ENCODE measurements at places on chromosomes 12 and 14.

GRCh38 chr12:7646178-7646475, 19.6 kb downstream of the APOBEC1 start:
- no peak for DNase-seq

- DNase-seq = no peak
These were observed 278.7 kb downstream of the PDZRN4 start for GRCh38 chr12:41466802-41467201.

- no peak for DNase-seq
These were observed 975.6 kb downstream of the GALC start for GRCh38 chr14:87017335-87017734.

GRCh38 chr12:98894412-98895085, 249.5 kb downstream of the APAF1 start:
- peak; percentile 33 for DNase-seq

GRCh38 chr14:67166450-67166853, 22.8 kb upstream of the GARIN2 start:
- DNase-seq = peak; percentile 54

GRCh38 chr12:53543539-53543938, 36.3 kb upstream of the NPFF start:
- peak; percentile 44 for DNase-seq

- no peak for DNase-seq
These were observed 55.2 kb upstream of the RIN3 start for GRCh38 chr14:92458136-92459029.

- DNase-seq = peak; percentile 40
These were observed 95.4 kb upstream of the SLC38A4 start for GRCh38 chr12:46921048-46921763.

DNA sequence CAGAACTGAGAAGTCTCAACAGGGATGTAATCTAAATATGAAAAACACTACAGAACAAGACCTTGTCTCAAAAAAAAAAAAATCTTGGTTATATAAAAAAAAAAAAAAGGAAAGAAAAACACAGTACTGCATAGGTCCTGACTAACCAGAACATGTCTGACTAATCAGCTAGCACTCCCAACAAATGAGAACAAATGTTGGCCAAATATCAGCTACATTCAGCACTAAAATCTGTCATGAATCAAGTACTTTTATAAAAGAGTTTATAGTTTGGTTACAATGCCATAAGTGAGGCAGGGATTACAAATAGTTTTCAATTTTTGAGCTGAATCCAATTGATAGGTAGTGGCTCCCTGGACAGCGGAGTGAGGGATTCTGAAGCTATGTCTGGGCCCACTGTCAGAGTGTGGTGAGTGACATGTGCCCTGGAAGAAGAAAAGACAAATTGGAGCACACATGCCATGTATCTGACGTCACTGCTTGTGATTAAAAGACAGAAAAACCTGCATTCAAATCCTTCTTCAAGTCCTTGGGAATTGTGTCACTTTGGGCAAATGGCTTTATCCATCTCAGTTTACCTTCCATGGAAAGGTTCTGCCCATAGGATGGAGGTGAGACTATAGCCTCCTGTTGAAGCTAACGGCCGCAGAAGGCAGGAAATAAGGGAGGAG, 5.6 kb upstream of the FAM234B start:
- DNase-seq = no peak

GRCh38 chr14:101791919-101792572, 30.5 kb downstream of the PPP2R5C start:
- no peak for DNase-seq

GRCh38 chr12:2150833-2151232, 98.0 kb downstream of the CACNA1C start:
- DNase-seq = no peak

- no peak for DNase-seq
These were observed 244.0 kb upstream of the DAAM1 start for GRCh38 chr14:58944343-58944967.

DNA sequence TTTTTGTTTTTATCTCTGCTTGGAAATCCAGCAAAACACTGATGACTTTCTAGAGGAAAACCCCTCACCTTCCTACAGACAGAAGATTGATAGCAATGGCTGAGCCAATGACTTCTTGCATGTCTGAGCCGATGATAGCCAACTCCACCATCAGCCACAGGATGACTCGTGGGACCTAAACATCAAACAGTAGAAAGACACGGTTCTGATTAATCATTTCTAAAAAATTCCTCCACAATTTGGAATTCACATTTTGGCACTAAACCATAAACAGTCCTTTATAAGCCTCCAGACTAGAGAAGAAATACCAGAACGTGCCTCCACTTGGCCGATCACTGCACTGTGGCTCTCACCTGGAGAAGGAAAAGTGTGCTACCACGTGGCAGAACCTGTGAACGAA, 25.9 kb downstream of the SLC11A2 start:
- no peak for DNase-seq

DNA sequence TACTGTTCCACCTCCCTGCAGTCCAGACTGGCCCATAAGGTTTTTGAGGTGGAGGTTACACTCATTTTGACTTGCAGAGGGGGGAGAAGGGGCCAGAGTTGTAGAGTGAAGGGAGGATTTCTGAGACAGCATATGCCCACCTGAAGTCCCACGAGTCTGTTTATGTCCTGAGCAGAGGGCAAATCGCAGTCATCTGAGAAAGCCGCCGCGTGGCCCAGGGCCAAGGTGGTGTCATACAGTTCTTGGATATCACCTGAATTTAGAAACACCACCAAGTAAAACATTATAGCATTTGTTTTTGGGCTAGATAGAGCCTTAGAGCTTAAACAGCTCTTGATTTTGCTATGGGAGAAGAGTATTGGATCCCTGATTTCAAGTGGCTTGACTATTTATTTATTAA, 30.9 kb downstream of the TDG start:
- no peak for DNase-seq

- DNase-seq = no peak
These were observed 49.5 kb upstream of the METAP2 start for GRCh38 chr12:95424271-95424994.

DNA sequence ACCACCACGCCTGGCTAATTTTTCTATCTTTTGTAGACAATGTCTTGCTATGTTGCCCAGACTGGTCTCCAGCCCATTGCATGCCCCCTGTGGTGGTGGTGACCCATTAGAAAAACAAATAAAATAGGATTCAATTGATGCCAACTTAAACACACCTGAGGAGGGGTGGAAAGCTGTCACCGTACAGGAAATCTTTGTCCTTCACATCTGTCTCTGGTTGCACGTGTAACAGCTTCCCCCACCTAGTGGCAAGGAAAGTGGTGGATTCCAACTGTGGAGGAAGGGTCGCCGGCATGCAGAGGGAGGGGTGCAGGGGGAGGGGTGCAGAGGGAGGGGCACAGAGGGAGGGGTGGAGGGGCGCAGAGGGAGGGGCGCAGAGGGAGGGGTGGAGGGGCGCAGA, 26.1 kb upstream of the GPR68 start:
- no peak for DNase-seq

DNA sequence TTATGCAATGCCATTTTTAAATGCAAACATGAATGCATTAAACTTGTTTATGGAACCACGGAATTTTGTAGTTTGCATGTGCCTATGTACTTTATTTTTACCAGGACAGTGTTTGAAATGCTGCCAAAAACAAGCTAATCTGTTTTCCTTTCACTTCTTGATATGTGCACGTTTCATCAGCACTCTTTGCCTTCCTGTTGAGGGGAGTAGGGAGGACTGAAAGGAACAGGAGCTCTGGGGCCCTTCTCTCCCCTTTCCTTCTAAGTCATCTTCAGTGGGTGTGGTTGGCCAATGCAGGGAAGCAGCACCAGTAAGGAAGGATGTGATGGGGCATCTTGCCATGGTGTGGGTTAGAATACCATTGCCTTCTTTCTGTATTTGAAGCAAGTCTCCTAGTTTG, 12.1 kb upstream of the PPP4R4 start:
- no peak for DNase-seq

- DNase-seq = no peak
These were observed 163.7 kb upstream of the PWP1 start for GRCh38 chr12:107521826-107522355.

- DNase-seq = no peak
These were observed 50.5 kb downstream of the ATF7 start for GRCh38 chr12:53575502-53576249.

DNA sequence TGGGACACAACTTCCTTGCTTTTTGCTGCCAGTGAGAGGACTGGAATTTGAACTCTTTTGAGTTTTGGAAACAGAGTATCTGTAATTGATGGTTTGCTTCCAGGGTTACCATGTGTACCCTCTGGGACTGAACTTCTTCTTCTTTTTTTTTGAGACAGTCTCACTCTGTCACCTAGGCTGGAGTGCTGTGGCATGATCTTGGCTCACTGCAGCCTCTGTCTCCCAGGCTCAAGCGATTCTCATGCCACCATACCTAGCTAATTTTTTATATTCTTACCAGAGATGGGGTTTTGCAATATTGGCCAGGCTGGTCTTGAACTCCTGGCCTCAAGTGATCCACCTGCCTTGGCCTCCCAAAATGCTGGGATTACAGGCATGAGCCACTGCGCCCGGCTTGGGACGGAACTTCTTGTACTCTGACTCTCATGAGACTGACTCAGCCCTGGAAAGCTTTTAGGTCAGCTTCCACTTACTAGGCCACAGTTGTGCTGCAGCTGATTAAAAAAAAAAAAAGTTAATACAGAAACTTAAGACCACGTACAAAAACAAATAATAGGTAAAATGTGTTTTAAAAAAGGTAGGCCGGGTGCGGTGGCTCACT, 15.8 kb downstream of the SEL1L start:
- DNase-seq = no peak

GRCh38 chr12:9760699-9761418, at the start of gene CD69:
CD69 (minus strand) TSS chr12:9760901; CDS start chr12:9760820, 81 bp downstream.
- DNase-seq = no peak

DNA sequence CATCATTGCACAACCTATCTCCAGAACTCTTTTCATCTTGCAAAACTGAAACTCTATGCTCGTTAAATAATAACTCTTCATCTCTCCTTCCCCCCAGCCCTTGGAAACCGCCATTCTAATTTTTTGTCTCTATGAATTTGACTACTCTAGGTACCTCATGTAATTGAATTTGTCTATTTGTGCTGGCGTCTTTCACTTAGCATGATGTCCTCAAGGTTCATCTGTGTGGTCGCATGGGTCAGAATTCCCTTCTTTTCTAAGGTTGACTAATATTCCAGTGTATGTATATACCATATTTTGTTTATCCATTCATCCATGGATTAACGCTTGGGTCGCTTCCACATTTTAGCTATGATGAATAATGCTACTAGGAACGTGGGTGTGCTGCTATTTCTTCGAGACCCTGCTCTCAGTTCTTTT, 80.1 kb downstream of the PLXNC1 start:
- no peak for DNase-seq

DNA sequence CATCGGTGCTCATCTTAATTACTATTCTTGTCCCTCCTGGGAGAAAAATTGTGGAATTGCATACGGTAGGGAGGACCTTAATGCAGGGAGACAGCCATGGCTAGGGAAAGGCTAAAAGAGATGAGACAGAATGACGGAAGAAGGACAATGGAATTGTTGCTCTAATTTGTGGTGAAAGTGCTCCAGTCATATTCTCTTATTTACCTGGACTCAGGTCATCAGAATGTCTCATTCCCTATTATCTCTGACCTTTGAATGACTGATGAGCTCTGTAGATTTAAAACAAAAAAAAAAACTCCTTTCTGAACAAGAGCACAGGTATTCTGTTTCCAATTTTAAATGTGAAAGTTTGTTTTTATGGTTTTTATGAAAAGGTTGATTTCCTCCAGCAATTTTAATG, 8.6 kb upstream of the EPS8 start:
- no peak for DNase-seq

DNA sequence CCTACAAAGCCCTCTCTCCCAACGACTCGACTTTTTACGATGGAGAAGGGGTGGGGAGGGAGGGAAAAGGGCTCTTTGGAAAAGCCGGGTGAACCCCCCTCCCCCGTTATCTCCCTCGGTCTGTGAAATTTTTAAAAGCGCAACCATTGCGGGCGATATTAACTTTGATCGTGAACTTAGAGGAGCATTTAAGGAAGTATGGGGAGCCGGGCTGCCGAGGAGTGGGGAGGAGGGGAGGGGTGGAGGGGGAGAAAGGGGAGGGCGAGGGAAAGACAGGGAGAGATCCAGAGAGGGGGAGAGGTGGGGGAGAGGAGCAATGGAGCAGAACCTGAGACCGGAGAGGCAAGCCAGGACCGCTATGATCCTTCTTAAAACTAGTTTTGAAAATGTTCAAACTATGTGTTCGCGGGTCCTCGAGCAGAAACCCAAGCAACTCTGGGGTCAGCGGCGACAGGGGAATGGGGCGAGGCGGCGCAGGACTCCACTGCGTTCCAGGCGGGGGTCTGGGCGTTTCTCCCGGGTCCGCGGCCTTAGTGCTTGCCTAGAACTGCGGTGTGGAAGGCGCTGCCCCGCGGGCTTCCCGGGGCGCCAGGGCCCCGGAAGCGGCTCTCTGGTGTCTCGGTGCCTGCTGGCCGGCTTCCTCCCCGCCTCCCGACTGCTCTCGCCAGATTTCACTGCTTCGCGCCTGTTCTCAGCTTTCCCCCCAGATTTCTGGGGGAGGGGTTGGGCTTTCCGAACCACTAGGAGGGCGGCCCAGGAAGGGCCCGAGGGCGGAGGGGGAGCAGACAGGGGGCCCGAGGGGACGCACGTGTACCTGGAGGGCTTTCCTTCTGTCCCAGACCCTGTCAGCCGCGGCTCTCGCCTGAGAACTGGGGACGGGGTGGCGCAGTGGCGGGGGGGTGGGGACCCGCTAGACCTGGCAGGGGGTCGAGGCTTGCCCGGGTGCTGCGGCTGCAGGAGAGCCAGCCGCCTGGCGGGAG, at the start of gene HOTAIR:
Gene HOTAIR, minus strand, starts transcription at position 871 of the 980 bp plus-strand sequence.
- peak; percentile 53 for DNase-seq

DNA sequence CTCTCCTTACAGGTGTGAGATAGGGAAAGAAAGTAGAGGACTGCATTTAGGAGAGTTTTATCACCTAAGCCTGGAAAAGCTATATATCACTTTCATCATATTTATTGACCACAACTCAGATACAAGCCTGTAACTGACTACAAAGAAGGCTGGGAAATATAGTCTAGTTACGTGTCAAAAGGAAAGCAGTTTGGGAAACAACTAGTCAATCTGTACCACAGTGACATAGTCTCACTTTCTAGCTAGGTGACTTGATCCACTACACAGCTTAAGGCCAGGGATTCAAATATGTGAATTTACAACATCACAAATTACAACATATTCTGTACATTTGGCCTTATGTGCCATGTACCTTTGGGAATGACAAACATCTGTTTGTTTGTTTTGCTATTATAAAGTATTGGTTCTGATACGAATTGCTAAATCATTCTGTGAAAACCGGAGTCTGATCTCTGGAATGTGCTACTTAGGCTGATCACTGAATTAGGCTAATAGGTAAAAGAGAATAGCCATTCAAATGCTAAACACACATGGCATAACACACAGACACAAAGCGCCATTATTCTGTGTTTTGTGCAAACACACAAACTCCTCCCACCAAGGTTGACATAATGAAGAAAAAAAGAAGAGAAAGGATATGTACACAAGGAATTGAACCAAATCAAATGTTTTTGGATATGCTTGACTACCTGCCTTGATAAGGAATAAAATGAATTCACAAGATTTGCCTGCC, 279.8 kb downstream of the DUSP6 start:
- DNase-seq = no peak

DNA sequence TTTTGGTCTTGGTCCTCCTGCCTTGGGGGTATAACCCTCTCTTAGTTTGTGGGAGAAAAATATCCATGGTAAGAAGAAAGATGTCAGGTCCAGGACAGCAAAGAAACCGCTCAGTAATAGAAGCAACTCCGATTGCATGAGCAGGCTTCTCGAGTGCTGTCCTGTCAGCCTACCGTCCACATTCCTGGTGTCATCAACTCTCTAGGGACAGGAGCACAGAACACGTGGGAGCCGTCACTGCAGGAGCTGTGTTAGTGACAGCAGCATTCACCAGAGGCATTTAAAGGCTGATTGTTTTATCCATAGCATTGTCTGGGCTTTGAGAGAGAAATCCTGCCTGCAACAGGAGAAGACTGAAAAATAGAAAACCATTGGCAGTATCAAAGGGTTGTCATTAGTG, 244.2 kb downstream of the CACNA1C start:
- no peak for DNase-seq
